Stimulated activated CD8-positive, alpha-beta memory T cell treated with anti-CD3 and anti-CD28 coated beads, Interleukin-15, amount 100 ng/mL, for 4 hours (primary cell): ENCODE measurements at places on chromosomes 3 and 15.

GRCh38 chr15:61159901-61160300 lies 69.2 kb downstream of the RORA start:
- no peak for DNase-seq

- DNase-seq = no peak
Measured at GRCh38 chr3:64647825-64648224, 40.0 kb downstream of the ADAMTS9 start.

GRCh38 chr3:184812662-184813042 lies 686 bp downstream of the VPS8 start:
- no peak for DNase-seq

DNA sequence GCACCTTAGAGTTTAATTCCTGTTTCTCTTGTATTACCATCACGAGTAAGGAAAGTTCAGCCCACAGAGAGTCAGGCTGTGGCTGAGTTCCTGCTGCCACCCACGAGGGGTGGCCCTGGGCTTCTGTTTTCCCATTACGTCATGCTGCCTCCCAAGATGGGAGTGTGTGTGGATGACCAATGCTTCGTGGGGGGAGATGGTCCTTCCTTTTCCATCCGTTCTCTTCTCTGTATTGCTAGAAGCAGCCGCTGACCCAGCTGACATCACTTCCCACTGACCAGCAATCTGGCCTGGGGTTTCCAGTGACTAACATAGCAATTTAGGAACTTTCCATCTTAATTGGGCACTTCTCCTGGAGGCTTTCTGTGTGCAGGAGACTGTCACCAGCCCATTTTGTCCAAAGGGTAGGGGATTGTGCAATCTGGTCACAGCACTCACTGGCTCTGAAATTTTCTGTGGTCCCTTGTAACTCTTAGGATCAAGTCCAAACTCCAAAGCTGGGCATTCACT lies 9.3 kb downstream of the IRAK2 start:
- no peak for DNase-seq

GRCh38 chr3:167361306-167361705 lies 18.8 kb downstream of the ZBBX start:
- no peak for DNase-seq

- no peak for DNase-seq
Measured at GRCh38 chr15:80966431-80967197, 23.0 kb downstream of the MESD start.

DNA sequence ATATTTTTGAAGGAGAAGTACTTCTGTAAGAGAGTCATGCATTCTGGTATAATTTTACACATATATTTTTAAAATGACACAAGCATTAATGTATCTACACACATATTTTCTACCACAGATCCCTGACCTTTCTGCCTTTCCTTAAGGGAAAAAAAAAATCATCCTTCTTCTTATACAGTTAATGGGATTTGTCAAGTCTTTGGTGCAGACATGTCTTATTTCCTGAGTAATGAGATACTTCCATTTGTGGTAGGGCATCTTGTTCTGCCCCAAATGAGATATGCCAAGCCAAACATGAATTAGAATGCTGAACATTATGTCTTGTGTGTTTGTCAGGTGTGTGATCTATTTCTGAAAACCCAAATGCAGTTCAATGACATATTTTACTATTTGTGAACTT lies 329.9 kb downstream of the RBMS3 start:
- DNase-seq = no peak

DNA sequence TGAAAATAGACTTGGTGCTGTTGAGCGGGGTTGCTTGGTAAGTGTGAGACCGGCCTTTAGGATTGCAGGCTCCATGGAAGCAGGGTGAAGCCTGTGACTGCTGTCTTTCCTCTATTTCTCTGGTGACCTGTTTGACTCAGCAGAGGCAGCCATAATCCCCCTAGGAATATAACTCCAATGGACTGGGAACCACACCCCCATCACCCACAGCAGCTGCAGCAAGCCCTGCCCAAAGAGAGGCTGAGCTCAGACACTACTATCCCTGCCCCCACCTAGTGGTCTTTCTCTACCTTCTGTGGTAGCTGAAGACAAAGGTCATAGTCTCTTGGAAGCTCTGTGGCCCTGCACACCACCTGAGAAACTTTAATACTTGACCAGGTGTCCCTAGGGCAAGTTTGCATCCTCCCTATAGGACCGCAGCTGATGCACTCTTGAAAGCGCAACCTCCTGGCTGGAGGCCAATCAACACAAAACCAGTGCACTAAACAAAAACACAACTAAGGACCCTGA lies 133.6 kb upstream of the MRPL3 start:
- no peak for DNase-seq

GRCh38 chr3:77464111-77464688 lies 424.3 kb downstream of the ROBO2 start:
- no peak for DNase-seq

DNA sequence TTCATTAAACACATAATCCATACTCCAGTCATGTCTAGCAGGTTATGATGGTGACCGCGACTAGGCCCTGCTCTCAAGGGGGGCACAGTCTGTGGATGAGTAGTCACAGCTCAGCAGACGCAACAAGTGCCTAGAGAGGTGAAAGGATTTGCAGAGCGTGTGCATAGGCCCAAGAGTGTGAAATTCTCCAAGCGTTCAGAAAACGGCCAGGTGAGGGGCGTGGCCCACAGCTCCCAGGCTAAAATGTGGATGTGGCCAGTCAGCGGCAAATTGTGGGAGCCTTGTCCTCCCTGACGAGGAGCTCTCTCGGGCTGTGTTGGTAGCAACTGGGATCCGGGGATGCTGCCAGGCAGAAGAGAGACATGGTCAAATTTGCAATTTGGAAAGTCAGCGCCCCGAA lies 46.4 kb upstream of the TSEN2 start:
- no peak for DNase-seq

- DNase-seq = no peak
Measured at GRCh38 chr3:52429779-52430415, 15.0 kb downstream of the SEMA3G start.

DNA sequence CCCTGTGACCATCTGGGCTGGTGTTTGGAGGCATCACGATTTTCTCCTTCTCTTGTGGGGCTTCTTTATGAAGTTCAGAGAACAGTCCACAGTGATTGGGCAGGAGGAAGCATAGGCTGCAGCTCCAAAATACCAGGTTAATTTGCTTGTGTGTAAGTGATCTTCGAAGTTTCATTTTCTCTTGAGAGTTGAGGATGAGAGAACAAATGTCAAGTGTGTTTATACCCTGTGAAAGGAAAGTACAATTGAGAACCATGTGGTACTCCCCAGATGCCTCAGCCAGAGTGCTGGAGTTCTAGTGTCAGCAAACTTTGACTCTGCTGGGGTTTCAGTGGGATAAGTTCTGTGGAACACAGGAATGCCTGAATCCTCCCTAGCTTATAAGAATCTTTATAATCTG lies 357.1 kb upstream of the CFAP20DC start:
- DNase-seq = no peak

GRCh38 chr15:70088887-70089691 lies 8.6 kb downstream of the TLE3 start:
- no peak for DNase-seq

- DNase-seq = no peak
Measured at GRCh38 chr3:19931180-19931692, 2.8 kb downstream of the EFHB start.

DNA sequence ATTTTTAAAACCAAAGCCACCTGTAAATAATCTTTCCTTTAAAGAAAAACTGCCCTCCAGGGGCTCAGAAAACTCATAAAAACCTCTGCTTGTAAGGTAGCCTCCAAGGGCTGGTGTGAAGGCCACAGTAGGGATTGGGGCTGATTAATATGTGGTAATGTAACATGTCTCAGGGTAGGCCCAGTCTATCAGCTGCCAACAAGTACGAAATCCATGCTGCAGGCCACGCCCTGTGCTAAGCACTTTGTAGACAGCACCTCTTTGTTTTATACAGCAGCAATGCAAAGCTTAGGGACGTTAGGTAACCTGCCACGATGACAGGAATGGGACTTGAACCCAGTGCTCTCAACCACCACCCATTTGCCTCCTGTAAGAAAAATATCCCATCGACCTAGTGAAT lies 65.6 kb upstream of the PRICKLE2 start:
- no peak for DNase-seq

DNA sequence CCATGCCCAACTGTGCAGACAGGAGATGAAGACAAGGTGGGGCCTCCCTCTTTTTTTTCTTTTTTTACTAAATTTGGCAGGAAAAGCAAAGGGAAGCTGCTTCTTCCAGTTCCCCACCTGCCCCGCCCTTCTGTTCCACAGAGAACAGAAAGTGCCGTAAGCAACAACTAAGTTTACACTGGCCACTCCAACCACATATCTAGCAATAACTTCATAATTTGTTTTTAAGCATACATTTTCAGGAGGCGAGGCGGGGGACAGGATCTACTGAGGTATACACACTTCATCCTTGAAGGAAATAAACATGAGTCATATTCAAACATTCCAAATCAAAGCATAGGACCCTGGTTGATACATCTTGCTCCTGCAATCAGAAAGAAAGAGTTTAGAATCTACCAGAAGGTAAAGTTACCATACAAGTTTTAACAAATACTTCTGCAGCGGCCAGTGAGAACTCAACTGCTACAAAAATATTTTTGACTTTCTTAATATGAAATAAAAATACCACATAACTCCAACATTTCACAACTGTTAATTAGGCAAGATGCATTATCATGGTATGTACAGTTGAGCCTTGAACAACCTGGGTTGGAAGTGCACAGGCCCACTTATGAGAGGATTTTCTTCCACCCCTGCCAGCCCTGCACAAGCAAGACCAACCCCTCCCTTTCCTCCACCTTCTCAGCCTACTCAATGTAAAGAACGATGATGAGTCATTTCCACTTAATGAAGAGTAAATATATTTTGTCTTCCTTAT lies 50.7 kb downstream of the FOXP1 start:
- no peak for DNase-seq

DNA sequence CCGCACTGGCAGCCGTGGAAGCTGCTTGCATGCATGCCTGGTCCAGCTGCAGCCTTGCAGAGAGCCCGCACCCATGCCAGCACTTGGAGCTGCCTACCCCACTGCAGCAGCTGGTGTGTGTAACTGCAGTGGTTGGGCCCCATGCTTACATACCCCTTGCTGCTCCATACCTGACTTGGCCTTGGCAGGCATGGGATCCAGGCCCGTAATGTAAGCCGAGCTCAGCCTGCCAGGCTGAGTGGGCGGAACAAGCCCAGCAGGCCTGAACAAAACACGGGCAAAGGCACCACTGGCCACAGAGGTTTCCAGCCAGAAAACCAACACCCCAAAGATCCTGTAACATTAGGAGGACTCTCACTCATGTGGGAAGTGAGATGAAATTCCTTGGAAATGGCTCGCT lies 48.3 kb downstream of the SLC6A20 start:
- DNase-seq = no peak

GRCh38 chr3:71562938-71563337 lies 20.6 kb downstream of the FOXP1 start:
- no peak for DNase-seq

DNA sequence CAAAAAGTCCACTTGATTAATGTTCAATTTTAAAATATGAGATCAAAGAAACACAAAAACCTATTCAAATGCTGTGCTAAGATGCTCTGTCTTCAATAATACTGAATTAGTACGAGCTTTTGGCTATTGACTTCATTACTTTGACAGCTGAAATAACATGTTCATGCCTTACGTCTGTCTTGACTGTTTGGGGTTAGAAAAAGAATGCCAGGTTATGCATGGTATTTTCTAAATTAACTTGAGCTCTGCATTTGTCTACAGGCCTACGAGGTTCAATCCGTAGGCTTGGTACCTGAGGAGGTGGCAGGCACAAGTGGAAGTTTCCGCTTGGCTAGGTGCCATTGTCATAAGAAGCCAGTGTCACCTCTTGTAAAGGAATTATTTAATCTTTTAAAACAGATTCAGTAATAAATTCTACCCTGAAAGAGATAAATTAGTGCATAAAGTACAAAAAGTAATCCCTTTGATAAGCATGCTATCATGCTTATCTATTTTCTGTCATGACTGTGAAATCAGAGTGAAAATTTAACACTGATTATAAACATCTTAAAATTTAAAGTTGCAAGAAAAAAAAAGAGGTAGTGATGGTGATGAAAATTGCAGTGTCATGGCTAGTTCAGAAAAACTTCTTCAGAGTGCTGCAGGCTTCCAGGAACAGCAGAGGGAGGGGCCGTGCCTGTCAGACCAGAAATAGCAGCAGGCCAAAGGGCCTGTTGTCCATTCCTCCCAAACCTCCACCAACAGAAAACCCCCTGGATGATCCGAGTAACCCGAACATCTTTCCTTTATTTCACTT lies 115.7 kb downstream of the ARRDC4 start:
- no peak for DNase-seq

DNA sequence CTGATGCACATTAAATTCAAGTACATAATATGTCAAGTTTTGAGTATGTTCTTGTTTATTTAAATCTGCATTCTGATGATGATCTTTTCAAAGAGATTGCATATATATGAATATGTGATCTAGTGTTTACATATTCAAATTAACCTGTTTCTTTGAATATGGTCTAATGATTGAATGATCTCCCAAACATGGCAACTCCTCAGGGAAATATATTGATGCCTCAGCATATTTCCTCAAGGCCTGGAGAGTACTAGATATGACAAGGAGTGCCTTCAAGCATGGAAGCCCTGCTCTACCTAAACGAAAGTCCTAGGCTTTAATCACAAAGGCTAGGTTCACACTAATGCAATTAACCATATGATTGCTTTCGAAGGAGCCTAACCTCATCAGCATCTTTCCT lies 532.8 kb downstream of the ZIC1 start:
- DNase-seq = no peak

DNA sequence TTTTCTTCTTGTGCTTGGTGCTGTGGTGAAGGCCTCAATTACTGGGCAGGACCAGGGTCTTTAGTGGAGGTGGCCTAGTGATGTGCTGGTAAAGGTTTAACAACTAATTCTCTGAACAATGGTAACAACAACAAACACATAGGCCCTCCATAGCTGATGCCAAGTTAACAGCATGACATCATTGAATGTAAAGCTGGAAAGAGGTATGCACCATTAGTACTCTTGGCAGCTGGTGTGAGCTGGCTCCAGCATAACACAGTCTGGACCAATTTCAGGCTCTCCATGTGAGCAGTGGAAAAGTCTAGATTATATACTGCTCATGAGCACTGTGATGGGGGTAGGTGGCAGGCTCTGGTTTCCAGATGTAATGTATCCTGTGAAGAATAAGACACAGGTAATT lies 61.8 kb downstream of the SLC7A14 start:
- DNase-seq = no peak

- no peak for DNase-seq
Measured at GRCh38 chr15:69604072-69604411, 151.4 kb downstream of the RPLP1 start.

GRCh38 chr3:142656575-142656974 lies 60.4 kb downstream of the PLS1 start:
- DNase-seq = no peak

GRCh38 chr15:66841953-66842681 lies 140.1 kb downstream of the SMAD6 start:
- DNase-seq = no peak
